CD4-positive, alpha-beta T cell treated with Interleukin-6 at 100 ng/mL for 8 hours (primary cell): ENCODE measurements at places on chromosomes 6 and 20.

DNA sequence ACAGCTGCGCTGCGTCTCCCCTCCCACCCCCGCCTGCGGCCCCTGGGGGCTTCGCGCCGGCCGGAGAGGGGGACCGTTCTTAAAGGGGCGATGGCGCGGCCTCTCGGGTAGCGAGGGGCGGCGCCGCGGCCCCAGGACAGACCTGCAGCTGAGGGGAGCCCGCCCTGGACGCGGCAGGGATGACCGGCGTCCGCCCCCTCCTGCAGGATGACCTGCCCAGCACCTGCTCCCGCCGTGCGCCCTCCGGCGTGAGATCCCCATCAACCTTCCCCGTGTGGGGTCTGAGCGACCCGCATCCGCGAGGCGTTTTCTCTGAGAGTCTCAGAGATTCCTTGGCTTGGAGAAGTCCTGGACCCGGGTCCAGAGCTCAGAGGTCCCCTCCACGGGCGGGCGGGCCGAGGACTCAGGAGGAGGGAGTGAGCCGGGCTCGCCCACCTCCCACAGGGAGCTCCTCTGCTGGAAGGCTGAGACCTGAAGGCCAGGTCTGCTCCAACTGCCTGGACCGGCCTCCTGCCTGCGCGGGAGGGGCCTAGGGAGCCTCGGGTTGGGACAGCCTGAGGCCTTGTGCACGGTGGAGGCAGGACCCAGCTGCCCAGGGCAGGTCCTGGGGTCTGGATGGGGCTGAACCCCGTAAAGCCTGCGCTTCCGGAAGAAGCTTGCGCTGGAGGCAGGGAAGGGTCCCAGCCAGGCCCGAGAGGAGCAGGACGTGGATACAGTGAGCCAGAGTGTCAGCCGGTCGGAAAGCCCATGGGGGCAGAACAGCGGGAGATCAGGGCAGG, 532 bp upstream of the NKAIN4 start:
- no peak for DNase-seq

- DNase-seq, result no peak
These were observed 120.9 kb downstream of the MCHR2 start for GRCh38 chr6:99873084-99873483.

- peak; percentile 41 for DNase-seq
These were observed at the start of gene AKAP7 for GRCh38 chr6:131135244-131136020. Gene AKAP7 (plus strand): TSS chr6:131135467. CDS start chr6:131135764, 297 bp downstream.

- DNase-seq, result no peak
These were observed 166.9 kb downstream of the SLC16A10 start for GRCh38 chr6:111254004-111254778.

- DNase-seq, result no peak
These were observed 4.7 kb downstream of the ADGRF5 start for GRCh38 chr6:46917002-46917545.

DNA sequence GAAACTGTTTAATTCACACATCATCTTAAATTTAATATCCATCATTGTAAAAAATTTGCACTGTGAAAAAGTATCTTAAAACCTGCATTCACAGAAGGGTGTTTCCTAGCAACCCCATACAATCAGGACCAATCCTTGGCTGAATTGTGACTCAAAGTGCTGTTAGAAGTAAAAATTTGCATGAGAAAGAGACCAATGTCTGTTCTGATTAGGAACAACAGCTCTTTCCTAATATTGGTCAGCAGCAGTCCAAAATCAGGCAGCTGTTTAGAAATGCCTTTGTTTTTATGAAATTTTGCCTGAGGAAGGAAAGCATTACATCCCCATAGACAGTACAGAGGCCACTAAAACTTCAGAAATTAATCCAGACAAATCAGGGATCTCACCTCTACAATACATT, 987.0 kb downstream of the HACE1 start:
- DNase-seq, result no peak

GRCh38 chr6:169972736-169973135, 221.3 kb downstream of the ERMARD start:
- no peak for DNase-seq

- DNase-seq, result no peak
These were observed 191.8 kb upstream of the ARG1 start for GRCh38 chr6:131381052-131381708.

GRCh38 chr6:28597924-28598722, 72.4 kb downstream of the GPX5 start:
- DNase-seq, result no peak

DNA sequence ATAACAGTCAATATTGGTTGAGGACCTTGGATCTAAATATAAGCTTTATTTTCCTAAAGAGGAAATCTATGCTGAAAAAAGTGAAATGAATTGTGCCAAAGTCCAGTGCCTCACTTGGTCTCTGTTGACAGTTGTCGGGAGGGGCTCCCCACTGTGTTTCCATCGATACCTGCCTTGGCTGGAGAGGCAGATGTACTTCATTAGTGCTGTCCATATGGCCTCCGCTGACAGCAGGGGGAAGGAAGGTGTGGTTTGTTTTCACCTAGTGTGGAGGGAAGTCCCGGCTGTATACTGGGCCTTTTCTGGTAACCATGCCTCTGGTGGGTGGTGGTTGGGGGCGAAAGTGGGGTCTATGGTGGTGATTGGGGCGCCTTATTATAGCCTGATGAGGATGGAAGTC, 42.7 kb downstream of the CD2AP start:
- no peak for DNase-seq

GRCh38 chr6:111625461-111626391, 20.0 kb upstream of the TRAF3IP2 start:
- DNase-seq, result no peak

DNA sequence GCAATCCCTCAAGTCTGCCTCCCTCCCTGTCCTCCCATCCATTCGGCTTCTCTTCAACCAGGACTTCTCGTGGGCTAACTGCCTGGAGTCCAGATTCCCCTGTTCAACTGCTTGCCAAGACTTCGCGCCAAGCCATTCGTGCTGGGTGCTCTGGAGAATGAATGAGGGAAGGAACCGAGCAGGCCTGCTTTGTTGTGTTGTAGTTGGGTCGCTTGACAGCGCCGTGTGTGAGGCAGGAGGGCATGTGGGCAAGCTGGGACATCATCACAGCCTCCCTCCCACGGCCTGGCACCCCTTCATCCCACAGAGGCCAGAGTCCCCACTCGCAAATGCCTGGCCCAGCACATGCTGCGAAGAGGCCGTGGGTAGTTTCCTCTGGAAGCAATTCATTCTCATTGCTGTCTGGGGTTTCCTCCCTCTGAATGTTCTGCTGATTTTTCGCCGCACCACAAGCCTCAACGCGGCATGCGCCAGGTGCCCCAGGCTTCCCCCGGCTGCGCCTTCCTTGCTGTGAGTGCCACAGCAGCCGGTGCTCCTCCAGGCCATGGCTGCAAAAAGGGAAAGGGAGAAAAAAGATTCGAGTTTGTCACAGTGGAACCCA, 336.0 kb downstream of the QKI start:
- no peak for DNase-seq

- DNase-seq, result no peak
These were observed 21.6 kb upstream of the ZBTB2 start for GRCh38 chr6:151412909-151413308.
